ENCODE measurements at places on chromosomes 7 and 10.

GRCh38 chr10:33134011-33134751 is 176.2 kb upstream of the ITGB1 start:
- peak; percentile 68 for ATAC-seq

GRCh38 chr7:17743316-17743715 is 197.0 kb downstream of the SNX13 start:
- no peak for ATAC-seq

GRCh38 chr10:15370856-15371701 is at the start of gene FAM171A1:
Gene FAM171A1 (minus strand): TSS chr10:15371289. CDS start chr10:15371052, 237 bp downstream.
- ATAC-seq = peak; percentile 74

- no peak for ATAC-seq
Measured at GRCh38 chr7:139479620-139480019, 3.9 kb downstream of the KLRG2 start.

- no peak for ATAC-seq
Measured at GRCh38 chr7:48087349-48087748, 1.7 kb upstream of the UPP1 start.
